ENCODE measurements at places on chromosomes 6 and 20.

- no peak for DNase-seq
Measured at GRCh38 chr6:145147559-145147958, 587.8 kb downstream of the EPM2A start.

- DNase-seq, result peak; percentile 20
Measured at GRCh38 chr6:56851541-56852259, 103.2 kb upstream of the BEND6 start.

GRCh38 chr6:107098436-107099307, 16.6 kb downstream of the BEND3 start:
- DNase-seq, result no peak

- DNase-seq, result no peak
Measured at GRCh38 chr6:92545861-92546260, 873.5 kb downstream of the EPHA7 start.

GRCh38 chr20:63098195-63098810, 91.5 kb upstream of the BHLHE23 start:
- DNase-seq, result no peak

DNA sequence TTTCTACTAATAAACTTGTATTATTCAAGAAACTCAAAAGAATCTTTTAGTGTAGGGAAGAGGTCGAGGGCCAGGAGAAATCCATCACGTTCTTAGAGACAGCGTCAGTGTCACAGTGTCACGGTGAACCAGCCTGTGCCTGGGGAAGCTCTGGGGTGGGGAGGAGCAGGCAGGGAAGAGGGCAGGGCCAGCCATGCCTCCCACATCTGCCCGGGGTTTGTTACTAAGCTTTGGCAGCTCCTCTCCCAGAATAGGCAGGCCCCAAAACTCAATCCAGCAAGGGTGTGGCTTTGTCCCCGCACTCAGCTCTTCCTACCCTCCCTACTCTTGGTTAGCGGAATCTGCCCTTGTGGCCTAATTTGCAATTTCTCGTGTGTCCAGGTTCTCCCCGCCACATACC, 72.9 kb downstream of the TCP11 start:
- DNase-seq, result no peak

DNA sequence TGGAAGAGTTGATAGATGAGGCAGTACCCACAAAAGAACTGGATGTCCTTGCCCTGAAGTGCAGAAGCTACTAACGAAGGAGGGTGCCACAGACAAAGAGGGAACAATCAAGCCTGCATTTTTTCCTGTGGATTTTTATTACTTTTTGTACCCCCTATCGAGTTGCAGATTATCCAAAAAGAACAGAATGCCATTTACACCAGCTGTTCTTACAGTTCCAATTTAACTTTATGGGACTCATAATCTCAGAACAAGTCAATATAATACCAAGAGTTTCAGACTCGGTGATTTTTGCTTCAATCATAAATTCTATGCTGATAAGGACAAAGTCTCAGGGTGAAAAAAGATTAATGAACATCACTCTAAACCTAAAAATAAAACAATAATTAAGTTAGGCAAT, 4.0 kb upstream of the CNKSR3 start:
- DNase-seq, result no peak

DNA sequence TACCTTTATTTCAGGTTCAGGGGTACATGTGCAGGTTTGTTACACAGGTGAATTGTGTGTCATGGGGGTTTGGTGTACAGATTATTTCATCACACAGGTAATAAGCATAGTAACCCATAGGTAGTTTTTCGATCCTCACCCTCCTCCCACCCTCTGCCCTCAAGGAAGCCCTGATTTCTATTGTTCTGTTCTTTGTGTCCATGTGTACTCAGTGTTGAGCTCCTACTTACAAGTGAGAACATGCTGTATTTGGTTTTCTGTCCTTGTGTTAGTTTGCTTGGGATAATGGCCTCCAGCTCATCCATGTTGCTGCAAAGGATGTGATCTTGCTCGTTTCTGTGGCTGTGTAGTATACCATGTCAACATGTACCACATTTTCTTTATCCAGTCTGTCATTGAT, 66.0 kb downstream of the STK4 start:
- DNase-seq, result no peak

GRCh38 chr20:4929686-4930397, 71.5 kb downstream of the SLC23A2 start:
- no peak for DNase-seq

GRCh38 chr6:14858808-14859207, 387.1 kb upstream of the JARID2 start:
- no peak for DNase-seq

DNA sequence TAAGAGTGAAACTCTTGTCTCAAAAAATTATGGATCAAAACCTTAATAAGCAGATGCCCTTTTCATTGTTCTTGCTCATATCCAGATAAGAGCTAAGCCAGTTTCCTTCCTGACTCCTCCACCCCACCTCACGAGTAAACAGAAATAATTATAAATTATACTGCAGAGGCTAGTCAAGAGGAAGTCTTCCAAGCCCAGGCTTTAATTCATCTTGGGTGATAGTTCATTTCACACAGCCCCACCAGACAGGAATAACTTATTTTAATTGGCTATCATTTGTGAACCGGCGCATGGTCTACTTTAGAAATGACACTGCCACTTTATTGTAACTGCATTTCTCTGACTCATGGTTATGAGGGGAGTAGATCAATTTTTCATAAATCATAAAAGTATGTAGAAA, 102.0 kb downstream of the BTBD3 start:
- no peak for DNase-seq

GRCh38 chr6:101394936-101395335, 1.4 kb downstream of the GRIK2 start:
- no peak for DNase-seq

- DNase-seq, result no peak
Measured at GRCh38 chr6:40695114-40695513, 108.0 kb upstream of the LRFN2 start.

DNA sequence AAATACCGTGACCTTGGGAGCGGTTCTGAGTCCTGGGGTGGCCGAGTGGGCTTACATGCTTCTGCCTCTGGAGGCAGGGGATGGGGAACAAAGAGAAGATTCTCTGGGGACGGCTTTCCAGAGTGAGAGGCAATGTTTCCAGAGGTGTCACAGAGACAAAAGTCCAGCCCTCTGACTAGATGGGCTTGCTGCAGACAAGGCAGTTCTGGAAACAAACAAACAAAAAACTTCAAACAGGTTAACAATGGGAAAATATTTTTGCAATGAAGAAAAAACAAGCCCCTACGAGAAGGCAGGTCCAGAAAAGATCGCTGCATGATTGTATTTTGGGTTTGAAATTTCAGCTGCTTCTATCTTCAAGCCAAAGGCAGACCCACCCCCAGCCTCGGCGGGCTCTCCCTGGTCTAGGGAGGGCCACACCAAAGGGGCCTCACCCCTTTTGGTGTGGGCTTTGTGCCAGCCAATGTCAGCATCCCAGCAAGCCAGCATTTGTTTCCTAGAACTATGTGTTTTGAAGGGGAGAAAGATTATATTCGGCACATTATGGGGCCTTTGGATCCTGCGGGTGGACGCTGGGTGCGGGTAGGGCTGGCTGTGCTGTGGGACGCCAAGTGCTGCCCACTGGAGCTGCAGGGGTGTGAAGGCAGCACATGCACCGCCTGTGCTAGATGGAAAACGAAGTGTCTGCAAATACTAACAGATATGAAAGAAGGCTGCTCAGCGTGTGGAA, 42.9 kb downstream of the RIOK1 start:
- no peak for DNase-seq

GRCh38 chr6:89559487-89559886, 79.1 kb downstream of the LYRM2 start:
- DNase-seq, result no peak

- DNase-seq, result no peak
Measured at GRCh38 chr20:39019027-39019426, 56.9 kb downstream of the DHX35 start.

GRCh38 chr20:46031014-46031569, 2.1 kb downstream of the SLC12A5 start:
- DNase-seq, result no peak

- DNase-seq, result no peak
Measured at GRCh38 chr6:56526860-56527544, 115.7 kb downstream of the DST start.

DNA sequence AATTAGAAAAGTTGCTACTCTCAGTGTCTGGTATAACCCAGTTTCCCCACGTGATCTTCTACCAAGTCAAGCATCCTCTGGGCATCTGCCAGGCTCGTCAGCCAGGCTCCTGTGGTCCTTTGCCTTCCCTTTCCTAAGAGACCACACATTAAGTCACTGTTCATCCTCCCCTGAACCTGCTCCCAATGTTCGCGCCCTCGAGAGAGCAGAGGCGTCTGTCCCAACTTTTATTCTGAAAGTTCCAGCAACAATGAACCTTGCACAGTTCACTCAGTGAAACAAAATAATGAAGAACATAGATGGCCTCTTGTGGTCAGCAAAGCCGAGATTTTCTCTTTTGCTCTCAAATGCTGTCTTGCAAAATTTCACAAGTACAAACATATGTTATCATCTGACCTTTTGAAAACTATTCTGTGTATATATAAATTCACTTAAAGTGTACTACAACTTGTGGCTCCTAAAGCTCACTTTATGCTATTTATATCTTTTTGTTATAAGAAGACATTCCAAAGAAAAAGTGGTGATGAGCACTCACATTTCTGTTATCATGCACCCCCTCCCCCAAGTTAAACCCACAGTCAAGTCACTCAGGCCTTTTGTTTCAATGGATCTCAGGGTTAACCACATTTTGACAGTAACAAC, 39.2 kb upstream of the NHSL1 start:
- no peak for DNase-seq

DNA sequence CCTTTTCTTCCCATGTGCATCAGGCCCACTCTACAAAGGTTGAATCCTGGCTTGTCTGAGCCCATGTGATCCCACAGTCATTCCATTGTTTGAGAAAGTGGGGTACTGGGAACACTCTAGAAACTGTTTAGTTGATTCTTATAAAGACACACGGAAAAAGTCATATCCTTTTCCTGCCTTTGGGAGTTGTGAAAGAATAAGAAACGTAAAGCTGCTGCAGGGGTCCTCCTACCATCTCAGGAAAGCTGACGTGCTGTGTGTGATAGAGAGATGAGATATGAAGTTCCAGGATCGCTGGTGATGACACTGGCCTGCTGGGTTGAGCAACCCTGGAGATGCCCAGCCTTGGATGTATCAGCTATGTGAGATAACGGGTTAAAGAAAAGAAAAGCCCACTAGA, 21.3 kb upstream of the HLA-DRB5 start:
- no peak for DNase-seq

GRCh38 chr6:155604991-155605390, 149.4 kb upstream of the NOX3 start:
- DNase-seq, result no peak

- no peak for DNase-seq
Measured at GRCh38 chr20:54843865-54844264, 368.5 kb downstream of the DOK5 start.

DNA sequence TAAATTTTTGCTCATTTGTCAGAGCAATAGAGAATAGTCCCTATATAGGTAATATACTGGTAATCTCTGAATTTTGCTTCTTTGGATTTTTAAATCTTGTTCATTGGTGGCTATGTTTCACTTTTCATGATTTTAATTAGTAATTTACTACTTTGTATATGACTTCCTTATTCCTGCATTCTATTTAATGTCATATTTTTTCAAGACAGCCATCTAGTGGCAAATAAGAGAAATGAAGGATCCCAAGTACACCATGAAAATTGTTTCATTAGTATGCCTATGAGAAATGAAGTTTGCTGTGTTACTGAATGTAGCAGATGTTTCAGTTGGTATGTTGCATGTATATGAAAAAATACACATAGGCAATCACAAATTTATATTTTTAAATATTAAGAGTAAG, 82.4 kb downstream of the ZNF292 start:
- no peak for DNase-seq

- no peak for DNase-seq
Measured at GRCh38 chr20:38609815-38610214, 8.2 kb downstream of the ARHGAP40 start.

GRCh38 chr20:21270806-21271205, 32.3 kb upstream of the XRN2 start:
- no peak for DNase-seq

DNA sequence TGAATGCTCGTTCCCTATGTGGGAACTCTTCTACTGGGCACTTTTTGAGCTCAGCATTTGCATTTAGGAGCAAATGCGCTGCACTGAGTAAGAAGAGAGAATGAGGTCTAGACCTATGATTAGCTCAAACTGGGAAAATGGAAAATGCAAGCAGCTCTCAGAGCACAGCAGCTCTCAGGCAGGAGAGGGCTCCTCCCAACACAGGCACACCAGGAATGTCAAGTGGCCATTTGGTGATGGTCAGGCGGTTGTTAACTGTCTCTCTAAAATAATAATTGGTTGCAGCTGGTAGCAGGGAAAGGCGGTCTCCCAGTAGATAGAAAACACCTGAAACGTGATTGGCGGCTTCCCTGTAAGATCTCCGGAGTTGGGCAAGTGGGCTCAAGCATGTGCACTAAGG, 162.0 kb upstream of the ECI2 start:
- no peak for DNase-seq

- no peak for DNase-seq
Measured at GRCh38 chr6:38792356-38792755, 77.2 kb downstream of the DNAH8 start.

GRCh38 chr6:45488269-45488668, 110.5 kb upstream of the SUPT3H start:
- no peak for DNase-seq

GRCh38 chr6:10482636-10483257, 38.4 kb upstream of the GCNT2 start:
- DNase-seq, result no peak

- no peak for DNase-seq
Measured at GRCh38 chr6:158011478-158011920, 29.8 kb downstream of the SYNJ2 start.

GRCh38 chr20:8815208-8815607, 253.7 kb upstream of the PLCB4 start:
- DNase-seq, result no peak

DNA sequence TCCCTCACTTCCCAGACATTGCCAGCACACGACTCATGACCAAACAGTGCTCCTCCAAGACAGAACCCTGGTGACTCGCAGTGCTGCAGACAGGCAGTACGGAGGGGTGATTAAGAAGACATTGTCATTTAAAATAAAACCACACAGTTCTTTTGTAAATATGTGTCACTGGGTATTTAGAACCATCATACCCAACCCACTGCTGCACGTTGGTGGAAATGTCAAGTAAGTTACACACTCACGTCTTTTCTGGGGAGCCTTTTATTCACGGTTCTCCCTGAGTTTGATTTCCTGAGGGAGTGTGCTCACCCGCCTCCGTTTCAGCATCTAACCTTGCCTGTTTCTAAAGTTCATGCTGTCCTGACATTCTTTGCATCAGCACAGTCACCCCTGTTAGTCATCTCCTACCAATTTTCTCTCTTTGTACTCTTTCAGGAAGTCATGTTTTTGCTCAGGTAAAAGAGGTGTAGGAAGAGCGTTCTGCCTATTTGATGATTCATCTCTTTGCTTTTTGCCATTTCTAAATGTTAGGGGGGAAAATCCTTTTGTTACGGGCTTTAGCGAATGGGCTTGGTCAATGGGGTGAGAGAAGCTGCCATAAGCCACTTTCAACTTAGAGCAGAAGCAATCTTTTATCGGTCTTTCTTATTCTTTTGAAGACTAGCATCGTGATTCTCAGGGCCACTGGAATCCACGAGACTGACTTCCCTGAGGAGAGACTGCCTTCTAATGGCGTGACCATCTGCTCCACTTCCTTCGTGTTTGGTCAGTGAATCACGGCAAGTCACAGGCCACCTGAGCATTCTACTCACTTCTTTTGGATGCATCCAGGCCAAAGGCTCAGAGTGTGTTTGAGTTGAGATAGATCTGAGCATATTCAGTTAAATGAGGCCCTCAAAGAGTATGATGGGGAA, 512.8 kb upstream of the JARID2 start:
- DNase-seq, result peak; percentile 69

GRCh38 chr6:113995634-113996033, 24.7 kb upstream of the HDAC2 start:
- DNase-seq, result no peak

All from activated CD4-positive, alpha-beta T cell treated with anti-CD3 and anti-CD28 coated beads, Interleukin-2, amount 50 U/mL, for 48 hours (primary cell).